CD4-positive, alpha-beta T cell (primary cell): ENCODE measurements at places on chromosomes 11 and 22.

DNA sequence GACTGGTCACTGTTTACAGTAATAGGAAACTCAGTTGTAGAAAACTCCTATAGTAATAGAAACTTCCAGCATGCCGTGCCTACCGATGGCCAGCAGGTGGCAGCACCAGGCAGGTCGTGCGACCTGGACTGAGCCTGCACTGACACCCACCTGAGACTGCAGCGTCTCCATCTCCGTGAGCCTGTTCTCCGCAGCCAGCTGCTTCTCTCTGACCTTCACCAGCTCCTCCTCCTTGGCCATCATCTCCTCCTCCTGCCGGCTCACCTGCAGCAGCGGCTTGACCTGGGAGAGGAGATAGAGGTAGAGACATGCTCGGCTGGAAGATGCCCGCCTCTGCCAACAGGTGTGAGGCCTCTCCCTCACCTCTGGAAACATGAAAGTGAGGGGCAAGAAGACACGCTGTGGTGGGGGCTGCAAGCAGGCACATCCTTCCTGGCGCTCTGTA, 48.5 kb downstream of the APOL1 start:
- DNase-seq: peak; percentile 81

DNA sequence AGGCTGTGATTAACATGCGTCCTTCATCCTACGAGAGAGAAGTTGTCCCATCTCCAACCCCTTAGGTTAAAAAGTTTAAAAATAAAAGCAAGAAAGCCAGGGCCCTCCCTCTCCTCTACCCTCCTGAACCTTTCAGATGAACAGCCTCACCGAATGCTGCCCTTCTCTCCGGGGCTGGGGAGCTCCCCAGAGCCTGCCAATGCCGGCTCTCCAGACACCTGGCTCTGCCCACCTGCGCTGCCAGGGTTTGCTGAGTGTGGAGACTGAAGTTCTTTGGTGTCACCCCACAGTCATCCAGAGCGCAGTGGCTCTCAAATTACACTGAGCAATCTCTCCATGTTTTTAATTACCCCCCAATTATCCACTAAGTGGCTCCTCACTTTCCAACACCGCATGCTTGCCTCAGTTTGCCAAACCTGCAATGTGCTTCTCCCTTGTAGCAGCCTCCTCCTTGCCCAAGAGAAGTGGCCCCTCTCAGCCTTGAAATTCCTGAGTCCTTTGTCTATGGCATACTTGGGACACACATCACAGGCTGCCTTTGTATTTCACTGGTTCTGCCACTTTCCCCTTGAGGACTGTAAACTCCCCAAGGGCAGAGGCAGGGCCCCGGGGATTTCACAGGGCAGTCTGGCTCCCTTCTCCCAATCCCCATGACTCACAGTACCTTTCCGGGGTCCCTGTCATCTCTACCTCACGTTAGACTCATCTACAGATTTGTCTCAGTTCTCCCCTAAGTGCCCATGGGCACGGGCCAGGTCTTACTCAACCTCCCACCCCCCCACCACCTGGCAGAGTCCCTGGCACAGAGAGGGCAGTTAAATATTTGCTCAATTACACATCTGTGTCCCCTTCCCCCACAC, 2.0 kb downstream of the MYH9 start:
- DNase-seq: peak; percentile 53

DNA sequence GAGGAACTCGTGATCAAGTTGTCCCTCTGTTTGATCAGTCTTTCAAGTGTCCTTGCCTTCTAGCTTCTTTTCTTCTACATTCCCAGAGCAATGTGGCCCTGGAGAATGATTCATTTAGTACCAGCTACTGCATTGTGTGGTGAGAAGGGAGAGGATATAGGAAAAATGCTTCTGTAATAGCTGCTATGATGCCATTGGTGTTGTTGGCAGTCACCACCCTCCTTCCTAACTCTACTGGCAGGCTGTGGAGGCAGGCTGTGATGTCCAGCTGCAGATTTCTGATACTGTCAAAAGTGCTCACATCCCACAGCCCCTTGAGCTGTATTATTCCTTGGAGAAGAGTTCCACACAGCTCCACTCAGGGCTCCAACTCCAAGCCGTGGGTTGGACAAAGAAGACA, 52.8 kb downstream of the ENDOD1 start:
- DNase-seq: no peak

GRCh38 chr11:66559866-66560676, 8.3 kb downstream of the CTSF start:
- DNase-seq: no peak

DNA sequence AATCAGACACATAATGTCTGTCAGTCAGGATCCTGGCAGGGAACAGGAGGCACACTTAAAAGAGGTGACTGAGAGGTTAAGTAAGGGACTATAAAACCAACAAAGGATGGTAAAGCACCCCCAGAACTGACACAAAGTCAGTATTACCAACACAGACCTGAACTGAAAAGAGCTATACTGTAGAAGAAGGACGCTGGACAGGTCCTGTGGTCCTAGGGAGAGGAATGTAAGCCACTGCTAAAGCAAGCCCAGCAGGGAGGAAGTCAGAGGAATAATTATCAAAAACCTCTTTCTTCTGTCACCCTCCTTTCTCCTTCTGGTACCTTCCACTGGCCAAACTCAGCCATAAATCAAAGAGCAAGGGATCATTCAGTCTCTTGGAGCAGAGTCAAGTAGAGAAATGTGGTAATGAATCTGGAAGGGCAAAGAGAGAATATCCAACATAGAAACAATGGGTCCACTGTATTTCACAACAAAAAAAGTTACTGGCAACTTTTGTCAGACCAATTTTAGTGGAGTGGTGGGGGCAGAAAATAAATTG, 33.4 kb upstream of the ANGPTL5 start:
- no peak for DNase-seq

GRCh38 chr22:25637032-25637431, 72.6 kb downstream of the GRK3 start:
- DNase-seq: no peak

DNA sequence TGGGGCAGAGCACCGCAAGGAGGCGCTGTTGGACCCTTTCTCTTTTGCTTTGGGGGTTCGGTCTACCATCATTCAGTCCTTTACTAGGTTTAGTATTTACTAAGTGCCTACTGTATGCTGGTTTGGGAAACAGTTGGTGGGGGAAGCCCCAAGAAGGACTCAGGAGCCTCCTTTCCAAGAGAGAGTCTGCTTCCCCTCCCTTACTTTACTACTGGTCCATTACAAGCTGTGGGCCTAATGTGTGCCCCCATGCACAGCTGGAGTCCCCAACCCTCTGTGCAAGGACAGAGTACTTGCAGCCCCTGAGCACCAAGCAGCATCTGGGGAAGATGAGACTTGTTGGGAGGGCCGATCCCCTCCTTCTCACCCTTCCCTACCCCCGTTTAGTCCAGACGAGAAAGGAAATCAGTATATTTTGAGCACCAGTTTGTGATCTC, 876 bp upstream of the UBE2L6 start:
- peak; percentile 91 for DNase-seq

GRCh38 chr11:126658306-126659056, 303.0 kb downstream of the ST3GAL4 start:
- no peak for DNase-seq

DNA sequence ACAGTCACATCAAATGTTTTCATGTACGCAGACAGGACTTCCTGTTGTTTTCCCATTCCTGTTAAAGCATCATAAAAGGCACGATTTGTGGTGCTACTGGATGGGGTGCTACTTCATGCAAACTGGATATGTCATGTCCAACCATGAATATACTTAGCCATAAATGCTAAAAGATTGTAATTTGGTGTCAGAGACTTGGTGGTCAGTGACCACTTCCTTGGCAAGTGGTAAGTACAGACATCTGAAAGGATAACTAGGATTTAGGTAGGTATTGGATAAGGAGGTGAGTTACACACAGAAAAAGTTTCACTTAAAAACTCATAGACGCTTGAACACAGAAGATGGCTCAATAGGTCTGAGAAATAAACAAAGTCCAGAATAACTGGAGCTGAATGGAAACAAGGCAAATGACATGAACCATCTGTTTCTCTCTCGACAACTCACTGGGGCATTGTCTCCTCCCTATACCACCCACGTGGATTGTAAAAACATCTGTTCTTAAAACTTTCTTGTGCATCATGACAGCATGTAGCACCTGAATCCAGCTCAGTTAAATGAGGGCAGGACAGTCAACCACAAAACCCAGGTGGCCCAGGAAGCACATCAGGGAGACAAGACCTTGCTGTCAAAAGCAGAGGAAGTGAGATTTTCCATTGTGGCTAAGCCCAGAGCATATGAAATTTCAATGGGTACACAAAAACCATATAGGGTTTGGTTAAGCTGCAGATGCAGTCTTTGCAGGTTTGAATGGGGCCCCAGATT, 22.1 kb upstream of the IGLL5 start:
- peak; percentile 44 for DNase-seq

DNA sequence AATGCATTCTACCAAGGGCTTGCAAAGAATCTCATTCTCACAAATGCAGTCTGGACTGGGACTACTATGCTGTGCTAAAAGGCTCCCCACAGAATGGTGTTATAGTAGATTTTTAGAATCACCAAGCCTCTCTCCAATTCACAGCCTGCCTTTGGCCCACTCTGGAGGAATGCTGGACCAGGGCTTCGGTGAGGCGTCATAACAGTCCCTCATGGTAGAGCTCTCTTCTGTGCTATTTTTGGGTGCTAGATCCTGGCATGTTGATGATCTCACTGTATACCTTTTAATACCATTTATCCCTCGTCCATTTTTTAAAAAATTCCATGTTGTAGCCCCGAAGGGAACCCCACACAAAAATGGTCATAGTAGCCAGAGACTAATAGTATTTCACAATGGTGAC, 17.6 kb downstream of the MAP6 start:
- no peak for DNase-seq

DNA sequence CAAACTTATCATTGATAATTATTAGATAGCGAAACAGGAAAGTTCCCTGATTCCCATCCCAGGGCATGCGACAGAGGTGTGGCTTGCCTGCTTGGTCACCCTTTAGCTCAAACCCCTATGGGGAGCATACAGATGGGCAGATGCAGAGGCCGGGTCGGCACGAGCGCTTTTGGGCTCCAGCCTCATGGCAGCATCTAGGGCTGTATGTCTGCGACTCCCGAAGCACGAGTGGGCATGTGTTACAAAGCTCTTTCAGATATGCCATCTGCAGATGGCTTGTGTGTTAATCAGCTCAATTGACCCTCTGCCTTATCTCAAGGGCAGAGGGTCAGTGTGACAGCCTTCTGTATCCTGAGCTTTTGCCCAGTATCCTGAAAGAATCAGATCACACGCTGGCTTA, 2069.3 kb upstream of the RAG2 start:
- DNase-seq: no peak

- DNase-seq: no peak
Measured at GRCh38 chr22:45678961-45679912, 7.6 kb downstream of the ATXN10 start.

GRCh38 chr11:114265122-114265878, 30.9 kb upstream of the NNMT start:
- DNase-seq: no peak

DNA sequence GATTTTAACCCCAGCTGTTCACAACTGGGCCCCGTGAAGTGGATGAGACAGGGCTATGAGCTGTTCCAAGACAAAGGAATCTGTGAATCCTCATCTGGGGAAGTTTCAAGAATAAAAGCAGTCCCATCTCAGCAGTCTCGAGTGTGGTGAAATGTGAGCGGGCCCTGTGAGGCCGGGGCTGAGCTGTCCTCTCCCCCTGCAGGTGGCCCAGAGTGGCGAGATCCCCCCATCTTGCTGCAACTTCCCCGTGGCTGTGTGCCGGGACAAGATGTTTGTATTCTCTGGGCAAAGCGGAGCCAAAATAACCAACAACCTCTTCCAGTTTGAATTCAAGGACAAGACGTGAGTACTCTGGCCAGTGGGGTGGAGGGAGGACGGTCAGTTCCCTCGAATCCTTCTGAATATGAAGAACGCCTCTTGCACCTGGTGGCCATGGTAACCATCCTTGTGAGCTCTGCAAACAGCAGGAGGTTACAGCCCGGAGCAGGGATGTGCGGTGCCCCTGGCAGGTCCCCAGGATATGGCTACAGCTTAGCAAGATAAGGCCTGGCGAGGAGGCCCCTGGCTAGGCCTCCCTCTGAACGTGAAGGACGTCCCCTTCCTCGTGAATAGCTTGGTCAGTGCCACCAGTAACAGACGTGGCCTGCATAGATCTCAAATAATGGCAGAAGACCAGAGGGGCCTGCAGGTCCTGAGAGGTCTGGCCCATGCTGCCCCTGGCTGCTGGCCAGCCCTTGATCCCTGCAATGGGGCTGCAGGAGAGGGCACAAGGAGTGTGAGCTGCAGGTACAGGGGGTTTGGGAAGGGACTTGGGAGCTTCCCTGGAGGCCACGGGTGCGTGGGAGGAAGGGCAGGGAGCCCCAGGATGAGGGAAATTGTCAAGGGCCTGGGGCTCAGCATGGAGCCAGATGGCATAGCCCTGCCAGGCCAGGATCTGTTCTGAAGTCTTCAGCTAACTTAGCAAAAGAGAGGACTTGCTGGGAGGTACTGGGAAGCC, 8.4 kb downstream of the LZTR1 start:
- DNase-seq: no peak

GRCh38 chr11:47506795-47507562, 46.0 kb downstream of the CELF1 start:
- no peak for DNase-seq

DNA sequence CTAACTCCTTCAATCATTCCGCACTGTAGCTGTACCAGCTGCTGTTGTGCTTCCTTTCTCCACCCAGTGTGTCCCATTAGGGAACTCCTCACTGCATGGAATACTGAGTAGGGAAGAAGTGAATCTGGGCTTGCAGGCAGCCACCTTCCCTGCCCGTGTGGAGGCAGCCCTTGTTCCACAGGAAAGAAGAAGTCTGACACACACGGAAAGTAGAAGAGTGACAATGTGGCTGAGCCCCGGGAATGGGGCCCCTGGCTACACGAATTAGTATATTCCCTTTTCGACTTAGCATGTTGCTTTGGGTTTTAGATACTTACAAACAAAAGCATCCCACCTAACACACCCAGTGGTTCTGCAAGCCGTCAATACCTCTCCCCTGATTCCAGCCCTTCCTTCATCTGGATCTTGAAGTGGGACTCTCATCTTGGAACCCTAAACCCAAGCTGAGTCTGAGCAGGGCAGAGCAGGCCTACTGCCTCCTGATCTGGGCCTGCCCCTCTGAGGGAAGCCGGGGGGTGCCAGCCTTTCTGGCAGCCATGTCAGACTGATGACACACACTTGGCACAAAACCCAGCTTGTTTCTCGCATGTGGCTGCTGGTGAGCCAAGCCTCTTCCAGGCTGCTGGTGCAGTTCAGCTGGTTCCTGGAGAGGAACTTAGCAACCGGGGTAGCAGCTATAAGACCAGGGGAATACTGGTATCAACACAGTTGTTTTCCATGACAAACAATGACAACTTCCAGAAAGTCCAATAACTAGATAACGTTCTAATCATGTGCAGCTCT, 71.6 kb downstream of the C11orf58 start:
- no peak for DNase-seq

DNA sequence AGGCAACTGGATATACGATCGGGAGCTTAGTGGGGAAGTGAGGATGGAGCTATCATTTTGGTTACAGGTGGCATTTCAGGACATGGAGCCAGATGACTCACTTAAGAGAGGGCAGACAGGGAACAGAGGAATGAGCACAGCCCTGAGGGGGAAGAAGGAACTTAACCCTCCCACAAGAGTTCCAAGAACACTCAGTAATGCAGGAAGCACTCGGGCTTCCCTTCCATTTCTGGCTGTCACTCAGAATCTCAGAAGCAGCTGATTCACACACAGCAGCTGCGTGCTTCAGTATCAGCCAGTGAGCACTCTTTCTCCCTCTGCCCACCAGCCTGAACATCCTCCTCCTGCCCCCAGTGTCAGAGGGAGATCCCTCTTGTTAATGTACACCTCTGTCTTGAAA, 34.8 kb downstream of the EFCAB6 start:
- DNase-seq: no peak
